ENCODE measurements at places on chromosomes 16 and 17.
A peak's percentile ranks its signal among the peaks of the same experiment; 100 is the strongest.

GRCh38 chr16:56309008-56309407 lies 116.3 kb downstream of the AMFR start:
- DNase-seq, result no peak

- DNase-seq, result no peak
Measured at GRCh38 chr17:80245566-80246265, 14.9 kb upstream of the RNF213 start.

DNA sequence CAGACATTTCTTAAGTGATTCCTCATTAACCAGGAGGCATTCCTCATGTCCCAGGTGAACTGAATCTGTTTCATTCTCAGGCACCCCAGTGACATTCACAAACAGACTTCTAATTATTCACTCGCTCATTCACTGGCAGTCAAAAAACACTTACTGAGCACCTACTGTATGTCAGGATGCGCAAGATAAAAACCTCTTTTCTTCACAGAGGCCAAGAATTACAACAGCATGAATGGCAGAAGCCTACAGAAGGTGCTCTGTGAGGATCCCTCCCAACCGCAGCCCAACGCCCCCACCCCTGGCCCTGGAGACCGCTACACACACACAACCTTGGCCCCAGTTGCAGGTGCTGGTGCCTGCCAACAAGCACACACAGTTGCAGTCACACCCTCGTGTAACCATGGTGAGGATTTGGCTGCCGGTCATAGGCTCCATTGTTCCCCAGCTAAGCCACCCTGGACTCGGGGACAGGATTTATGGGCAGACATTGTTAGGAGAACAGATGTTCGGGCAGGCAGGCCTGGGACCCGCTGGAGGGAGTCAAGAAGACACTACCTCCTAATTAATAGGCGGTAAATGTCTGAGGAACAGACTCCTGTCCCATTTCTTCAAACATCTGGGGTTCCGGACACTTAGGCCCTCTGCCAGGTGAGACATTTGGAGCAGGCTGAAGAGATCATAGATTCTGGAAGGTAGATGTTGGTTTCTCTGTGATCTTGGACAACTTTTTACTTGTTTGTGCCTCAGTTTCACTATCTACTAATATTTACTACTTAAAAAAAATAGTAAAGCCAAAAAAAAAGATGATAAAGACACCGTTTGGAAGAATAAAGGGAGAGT lies 43.2 kb downstream of the CUEDC1 start:
- DNase-seq, result peak; percentile 77

- peak; percentile 24 for DNase-seq
Measured at GRCh38 chr16:50603206-50604064, 55.2 kb downstream of the NKD1 start.

- DNase-seq, result no peak
Measured at GRCh38 chr17:69154267-69154666, 12.6 kb upstream of the ABCA6 start.

GRCh38 chr17:67571478-67571877 lies 146.3 kb upstream of the NOL11 start:
- no peak for DNase-seq

DNA sequence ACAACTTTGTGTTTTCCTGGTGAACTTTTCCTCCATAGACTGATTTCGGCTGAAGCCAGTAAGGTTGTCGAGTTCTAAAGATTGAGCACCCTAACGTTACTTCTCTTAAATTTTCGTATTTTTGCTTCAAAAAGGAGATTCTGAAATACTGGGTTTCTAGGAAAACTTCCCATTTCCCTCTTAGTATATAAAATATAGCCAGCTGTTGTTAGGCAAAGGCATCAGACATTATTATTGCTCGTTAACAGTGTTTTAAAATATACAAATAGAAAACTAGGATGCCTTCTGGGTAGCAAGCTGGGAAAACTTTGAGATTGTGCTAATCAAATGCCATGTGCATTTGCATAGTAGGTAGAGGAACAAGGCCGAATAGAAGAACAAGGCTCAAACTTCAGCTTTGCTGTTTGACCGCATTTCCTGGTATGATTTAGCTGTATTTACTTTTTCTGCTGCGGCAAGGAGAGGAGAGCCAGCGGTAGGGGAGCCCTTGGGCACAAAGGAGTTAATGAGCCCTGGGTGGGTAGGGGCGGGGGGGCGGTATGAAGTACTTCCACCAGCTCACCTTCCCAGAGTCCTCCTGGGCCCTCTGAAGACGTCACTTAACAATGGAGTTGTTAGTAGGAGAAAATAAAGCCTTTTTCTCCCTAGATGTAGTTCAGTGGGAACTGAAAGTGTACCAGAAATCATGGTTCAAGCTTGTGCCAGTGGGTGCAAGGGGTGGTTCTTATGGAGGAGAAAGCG lies 151.9 kb downstream of the MSI2 start:
- no peak for DNase-seq

DNA sequence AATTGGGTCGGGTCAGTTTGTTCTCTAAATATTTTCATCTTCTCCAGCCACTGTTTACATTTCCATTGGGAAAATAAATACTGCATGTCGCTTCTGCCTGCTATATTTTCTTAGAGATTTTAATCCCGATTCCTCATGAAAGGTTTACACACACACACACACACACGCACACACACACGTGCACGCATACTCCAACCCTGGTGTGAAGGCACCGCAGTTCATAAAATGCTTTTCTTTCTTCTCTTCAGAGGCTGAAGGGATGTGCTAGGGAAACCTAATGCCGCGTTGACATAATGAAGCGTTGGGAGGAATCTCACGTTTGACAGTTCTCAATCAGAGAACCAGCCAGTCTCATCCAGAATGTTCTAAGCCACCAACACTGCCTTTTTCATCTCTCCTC lies 222.9 kb upstream of the IRX3 start:
- DNase-seq, result no peak

GRCh38 chr17:4318186-4318585 lies 48.3 kb downstream of the UBE2G1 start:
- no peak for DNase-seq

DNA sequence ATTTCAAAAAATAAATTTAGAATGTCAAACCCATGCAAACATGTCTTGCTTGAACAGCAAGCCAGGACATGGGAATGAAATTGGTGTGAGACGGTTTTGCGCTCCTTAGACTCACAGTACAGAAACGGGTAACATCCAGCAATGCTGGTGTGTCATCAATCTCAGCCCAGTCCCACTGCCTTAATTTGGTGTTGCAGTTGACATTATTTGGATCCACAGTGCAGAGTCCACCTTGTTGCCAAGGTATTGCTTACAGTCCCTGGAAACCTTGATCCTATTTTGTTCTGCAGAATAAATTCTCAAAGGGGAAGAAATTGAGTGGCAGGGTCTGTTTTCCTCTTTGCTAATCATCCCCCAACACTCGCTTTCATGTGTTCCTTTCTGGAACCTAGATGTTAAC lies 311.6 kb upstream of the MON1B start:
- DNase-seq, result no peak

GRCh38 chr17:37605813-37606505 lies 3.3 kb downstream of the SYNRG start:
- DNase-seq, result no peak

- DNase-seq, result no peak
Measured at GRCh38 chr16:56836410-56837230, 28.4 kb upstream of the SLC12A3 start.

GRCh38 chr17:75412455-75413317 lies 7.2 kb upstream of the GRB2 start:
- DNase-seq, result peak; percentile 36

DNA sequence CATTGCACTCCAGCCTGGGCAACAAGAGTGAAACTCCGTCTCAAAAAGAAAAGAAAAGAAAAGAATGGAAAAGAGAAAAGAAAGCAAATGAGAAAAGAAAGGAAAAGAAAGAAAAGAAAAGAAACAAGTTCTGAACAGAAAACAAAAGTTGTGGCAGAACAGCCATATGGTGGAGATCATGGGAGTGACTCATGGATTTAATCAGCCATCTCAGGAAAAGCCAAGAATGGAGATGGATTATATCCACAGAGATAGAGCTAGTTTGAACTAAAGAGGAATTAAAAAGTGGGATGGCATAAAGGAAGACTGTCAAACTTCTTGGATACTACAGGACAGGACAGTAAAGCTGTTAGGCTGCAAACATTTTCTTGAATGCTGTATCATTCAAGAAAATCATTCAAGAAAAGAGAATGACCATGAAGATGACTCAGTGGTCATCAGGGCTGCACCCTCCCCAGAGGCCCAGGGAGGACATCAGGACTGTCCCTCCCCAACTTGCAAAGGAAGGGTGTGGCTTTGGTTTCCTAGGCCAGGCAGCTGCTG lies 120.6 kb downstream of the USP22 start:
- DNase-seq, result peak; percentile 35

- no peak for DNase-seq
Measured at GRCh38 chr17:27157898-27158297, 136.0 kb upstream of the WSB1 start.

DNA sequence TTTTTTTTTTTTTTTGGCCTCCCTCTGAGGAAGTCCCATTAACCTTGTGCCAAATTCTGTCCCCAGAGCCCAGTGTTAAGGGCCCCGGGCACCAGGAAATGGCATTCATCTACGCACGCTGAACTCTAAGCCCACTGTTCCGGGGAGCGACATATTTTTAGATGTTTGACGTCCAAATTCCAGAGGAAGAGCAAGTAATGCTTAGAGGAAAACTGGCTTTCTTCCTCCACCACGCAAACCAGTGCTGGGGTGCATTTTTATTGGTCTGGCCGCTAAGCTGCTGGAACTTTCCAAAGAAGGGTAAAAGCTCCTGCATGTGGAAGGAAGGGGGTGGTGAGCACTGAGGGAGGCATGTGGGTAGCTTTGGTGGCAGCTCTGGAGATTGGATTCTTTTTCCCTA lies 8.3 kb downstream of the WFDC1 start:
- no peak for DNase-seq

DNA sequence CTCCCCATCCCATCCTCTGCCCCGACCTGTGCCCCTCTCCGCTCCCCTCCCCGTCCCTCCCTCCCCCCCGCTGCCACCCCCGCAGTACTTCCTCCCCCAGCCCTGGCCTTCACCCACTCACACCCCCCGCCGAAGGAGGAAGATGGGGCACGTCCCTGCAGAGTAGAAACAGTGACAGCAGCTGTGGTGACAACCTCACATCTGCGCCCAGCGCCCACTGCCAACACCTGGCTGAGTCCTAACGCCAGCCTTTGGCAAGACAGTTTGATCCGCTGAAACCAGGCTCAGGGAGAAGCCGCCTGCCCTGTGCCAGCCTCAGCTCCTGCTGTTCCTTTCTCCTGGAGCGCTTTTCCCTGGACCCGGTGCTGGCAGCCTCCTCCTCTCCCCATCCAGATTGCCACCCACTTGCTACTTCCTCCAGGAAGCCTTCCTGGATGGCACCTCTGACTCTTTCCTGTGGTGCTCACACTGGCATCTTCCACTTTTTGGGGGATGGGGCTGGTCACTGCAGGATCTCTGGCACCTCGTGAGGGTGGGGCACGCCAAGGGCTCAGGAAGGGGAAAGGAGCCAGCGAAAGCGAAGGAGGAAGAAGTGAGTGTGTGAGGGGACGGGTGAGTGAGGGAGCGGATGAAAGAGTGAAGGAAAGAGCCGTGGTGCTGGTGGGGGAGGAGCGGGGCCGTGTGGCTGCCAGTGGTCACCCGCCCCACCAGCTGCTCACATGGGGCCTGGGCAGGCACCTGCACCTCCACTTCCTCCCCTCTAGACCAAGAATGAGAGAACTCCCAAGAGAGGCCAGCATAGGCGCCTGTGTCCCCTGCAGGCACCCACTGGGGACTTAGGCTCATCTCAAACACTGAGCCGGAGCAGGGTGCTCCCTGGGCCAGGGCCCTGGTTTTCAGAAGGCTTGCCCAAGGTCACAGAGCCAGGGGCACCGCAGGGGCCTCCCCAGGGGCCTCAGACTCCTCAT lies 27.0 kb downstream of the ZFPM1 start:
- DNase-seq, result no peak

GRCh38 chr16:8376858-8377257 lies 213.5 kb downstream of the TMEM114 start:
- DNase-seq, result no peak

DNA sequence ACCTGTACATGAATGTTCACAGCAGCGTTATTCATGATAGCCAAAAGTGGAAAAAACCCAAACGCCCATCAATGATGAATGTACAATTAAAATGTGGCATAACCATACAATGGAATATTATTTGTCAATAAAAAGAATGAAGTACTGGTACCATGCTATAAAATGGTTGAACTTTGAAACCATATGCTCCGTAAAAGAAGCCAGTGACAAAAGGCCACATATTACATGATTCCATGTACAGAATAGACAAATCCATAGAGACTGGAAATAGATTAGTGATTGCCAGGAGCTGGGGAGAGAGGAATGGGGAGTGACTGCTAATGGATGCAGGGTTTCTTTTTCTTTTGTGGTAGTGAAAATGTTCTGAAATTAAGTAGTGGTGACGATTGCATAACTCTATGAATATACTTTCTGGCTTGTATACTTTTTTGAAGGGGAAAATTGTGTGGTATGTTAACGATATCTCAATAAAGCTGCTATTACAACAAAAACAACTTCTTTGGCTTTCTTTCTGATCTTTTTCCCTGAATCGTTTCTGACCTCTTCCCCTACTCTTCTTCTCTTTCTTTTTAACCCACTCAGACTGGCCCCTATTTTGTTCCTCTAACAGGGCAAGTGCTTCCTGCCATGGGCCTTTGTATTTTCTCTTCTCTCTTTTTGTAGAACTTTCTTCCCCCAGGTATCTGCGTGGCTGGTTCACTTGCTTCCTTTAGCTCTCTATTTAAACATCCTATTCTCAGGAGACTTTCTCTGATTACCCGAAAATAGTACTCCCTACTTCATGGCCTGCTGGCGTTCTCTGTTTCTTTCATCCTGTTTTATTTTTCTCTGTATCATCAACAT lies 67.9 kb downstream of the FTO start:
- DNase-seq, result no peak

GRCh38 chr16:26344976-26345375 lies 653.2 kb downstream of the HS3ST4 start:
- no peak for DNase-seq

DNA sequence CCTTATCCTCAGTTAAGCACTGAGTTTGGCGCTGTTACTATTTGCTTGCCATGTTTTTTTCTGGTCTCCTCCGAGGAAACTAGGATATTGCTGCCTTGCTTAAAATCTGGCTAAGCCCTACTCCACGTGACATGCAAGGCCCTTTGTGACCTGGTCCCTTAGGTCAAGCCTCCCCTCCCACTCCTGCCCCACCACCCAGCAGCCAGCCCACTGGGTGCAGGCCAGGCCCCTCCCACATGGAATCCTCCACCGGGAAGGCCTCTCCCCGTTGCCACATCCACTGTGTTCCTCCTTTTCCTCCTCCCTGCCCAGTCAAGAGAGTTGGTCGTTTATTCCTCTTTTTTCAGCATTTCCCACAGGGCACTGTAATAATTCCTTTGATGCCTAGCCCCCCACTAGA lies 16.2 kb downstream of the PSMD3 start:
- DNase-seq, result no peak

DNA sequence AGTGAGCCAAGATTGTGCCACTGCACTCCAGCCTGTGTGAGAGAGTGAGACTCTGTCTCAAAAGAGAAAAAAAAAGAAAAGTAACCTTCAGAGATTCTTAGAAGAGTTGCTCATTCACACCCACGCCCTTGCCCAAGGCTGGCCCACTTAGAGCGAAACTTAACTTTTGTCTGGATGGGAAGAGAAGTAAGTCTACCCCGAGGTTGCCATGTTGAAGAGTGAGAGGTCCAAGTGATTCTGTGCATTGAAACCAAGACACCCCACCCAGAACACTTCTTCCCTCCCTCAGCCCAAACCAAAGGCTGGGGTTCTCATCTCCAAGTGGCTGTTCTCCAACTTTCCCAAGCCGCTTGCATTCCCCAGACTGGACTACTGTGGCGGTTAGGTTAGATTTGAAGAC lies 2.4 kb upstream of the CISD3 start:
- no peak for DNase-seq

GRCh38 chr17:59627770-59628171 lies 8.1 kb downstream of the CLTC start:
- DNase-seq, result no peak

All from HFF-Myc (cell line).